ENCODE measurements at places on chromosomes 16 and 17. TPM values are rescaled to one million over a fixed set of nuclear protein-coding genes. Genes with fewer than 3 reads are reported as not detected.

DNA sequence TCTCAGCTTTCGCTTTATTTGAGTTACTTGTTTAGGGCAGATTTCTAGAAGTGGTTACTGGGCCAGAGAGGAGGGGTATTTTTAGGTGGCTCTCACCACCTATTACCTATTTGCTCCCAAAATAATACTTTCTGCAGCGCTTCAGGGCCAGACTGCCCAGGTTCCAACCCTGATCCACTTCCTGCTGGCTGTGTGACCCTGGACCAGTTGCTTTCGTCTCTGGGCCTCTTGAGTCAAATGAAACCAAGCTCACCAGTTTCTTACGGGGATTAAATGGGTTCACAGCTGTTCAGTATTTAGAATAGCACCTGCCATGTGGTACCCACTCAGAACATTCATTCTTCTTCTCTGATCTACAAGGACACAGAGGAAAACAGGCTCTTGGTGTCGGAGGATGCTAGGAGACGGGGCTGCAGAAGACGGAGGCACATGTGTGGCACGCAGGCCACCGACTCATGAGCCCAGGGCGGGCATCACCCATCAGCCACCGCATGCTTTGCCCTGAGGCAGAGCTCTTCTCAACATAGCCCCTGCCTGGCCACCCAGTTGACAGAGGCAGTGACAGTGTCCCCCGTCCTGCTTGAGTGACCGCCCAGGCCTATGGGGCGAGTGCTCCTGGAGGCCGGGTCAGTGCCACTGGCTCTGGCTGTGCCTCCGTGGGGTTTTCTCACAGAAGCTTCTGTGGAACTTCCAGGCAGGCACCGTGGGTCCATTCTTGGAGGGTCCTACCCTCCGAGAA lies 149.0 kb upstream of the PLCG2 start:
- DNase-seq: no peak

- DNase-seq: no peak
Measured at GRCh38 chr17:73363442-73364154, 51.8 kb upstream of the CDC42EP4 start.

TNS4 gene
- polyA plus RNA-seq: 0.08 TPM

- DNase-seq: no peak
Measured at GRCh38 chr17:61770752-61771533, 92.4 kb downstream of the BRIP1 start.

DNA sequence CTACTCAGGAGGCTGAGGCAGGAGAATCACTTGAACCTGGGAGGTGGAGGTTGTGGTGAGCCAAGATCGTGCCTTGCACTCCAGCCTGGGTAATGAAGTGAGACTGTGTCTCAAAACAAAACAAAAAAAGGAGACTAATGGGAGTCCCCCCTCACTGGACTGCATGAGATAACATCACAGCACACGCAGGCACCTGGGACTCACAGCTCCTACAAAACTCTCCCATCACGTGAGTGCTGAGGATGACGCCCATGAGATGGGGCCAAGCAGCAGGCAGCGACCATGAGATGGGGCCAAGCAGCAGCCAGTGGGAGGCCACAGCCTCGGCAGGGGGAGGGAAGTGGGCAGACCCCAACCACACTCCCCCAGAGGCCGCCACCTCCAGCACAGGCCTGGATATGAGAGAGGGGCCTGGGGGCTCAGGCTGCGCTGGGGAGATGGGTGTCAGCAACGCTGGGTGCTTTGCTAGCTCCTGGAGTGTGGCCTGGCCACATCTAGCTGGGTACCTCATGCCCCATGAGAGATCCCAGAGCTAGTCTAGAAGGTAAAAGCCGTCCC lies 15.4 kb downstream of the DNAAF8 start:
- no peak for DNase-seq

DNA sequence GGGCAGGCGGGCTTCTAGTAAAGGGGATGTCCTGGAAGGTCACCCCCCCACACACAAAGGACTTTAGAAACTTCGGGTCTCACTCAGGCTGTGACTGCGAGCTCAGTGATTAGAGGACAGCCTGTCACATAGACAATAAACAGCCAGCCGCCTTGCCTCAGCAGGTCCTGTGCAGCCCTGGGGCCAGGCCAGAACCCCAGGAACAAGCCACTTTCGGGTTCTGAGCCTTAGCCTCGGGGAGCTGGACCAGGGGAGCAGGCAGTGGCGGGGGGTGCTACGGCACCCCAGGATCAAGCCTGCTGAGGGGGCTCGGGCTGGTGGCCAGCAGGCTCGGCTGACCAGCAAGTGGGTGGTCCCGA lies 1.1 kb downstream of the GAS7 start:
- DNase-seq: no peak

STX1B gene
- 1.7 TPM for polyA plus RNA-seq

GRCh38 chr17:41773190-41773588 lies 13.3 kb downstream of the JUP start:
- DNase-seq: peak; percentile 82

GRCh38 chr16:48583075-48584065 lies 26.6 kb downstream of the N4BP1 start:
- no peak for DNase-seq

- DNase-seq: peak; percentile 87
Measured at GRCh38 chr17:35969558-35970380, 11.5 kb downstream of the CCL16 start.

DNA sequence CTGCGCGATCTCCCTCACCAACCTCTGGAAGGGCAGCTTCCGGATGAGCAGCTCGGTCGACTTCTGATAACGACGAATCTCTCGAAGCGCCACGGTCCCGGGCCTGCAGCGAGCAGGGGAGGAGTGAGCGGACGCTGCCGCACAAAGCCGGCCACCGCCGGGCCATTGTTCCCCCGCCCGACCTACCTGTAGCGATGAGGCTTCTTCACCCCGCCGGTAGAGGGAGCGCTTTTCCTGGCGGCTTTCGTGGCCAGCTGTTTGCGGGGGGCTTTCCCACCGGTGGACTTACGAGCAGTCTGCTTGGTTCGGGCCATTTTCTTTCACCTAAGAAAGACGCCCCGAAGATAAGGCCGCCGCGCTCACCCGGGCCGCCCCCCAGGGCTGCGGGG lies 5.8 kb upstream of the UNK start:
- no peak for DNase-seq

RHOT1 gene
- 46.8 TPM for polyA plus RNA-seq

GRCh38 chr17:76137001-76137350 lies 4.1 kb downstream of the FOXJ1 start:
- no peak for DNase-seq

- DNase-seq: no peak
Measured at GRCh38 chr17:859824-860195, 77.7 kb downstream of the MRM3 start.

DNA sequence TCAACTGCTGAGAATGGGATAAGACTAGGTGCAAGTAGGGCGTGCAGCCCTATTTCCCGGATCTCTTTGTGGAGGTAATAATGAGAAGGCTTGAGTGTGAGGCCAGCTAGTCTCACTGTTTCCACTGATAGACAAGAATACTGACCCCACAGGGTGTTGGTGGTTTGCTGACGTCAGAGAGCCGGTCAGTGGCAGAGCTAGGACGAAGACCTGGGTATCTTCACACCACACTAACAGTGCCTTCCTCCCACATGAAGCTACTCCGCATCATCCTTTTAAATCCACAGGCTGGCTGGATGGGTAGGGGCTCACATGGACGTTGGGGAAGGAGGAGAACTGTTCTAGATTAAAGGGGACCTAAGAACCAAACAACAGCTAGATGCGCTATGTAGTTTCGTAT lies 68.0 kb downstream of the ZFHX3 start:
- no peak for DNase-seq

- DNase-seq: peak; percentile 16
Measured at GRCh38 chr16:85055493-85056210, 28.1 kb downstream of the KIAA0513 start.

ABCA9 gene
- polyA plus RNA-seq: 1.8 TPM

- DNase-seq: no peak
Measured at GRCh38 chr16:9105189-9105588, 13.7 kb downstream of the HAPSTR1 start.

DNA sequence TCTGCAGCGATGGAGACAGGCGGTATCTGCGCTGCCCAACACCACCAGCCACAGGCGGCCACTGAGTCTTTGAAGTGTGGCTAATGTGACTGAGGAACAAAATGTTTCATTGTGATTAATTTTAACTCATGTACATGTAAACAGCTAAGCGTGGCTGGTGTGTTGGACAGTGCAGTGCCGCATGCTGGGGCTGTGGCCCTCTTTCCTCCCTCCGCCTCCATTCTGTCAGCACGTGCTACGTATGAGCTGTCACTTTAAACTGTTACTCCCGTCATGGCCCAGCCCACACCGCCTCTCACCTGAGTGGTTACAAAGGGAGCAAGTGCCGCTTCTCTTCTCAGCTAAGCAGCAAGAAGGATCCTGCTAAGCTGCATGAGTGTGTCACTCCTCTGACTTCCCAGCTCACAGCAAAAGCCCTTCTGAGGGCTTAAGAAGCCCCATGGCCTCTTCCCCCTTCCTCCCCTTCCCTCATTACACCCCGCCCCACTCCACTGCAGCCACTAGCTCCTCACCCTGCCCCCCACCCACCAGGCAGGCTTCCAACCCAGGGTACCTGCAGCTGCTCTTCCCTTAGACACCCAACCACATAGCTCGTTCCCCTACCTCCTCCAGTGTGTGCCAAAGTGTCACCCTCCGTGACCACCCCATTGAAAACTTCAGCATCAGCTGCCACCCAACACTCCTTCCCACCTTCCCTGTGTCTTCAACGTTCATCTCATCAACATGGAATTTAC lies 15.0 kb downstream of the HASPIN start:
- DNase-seq: no peak

DNA sequence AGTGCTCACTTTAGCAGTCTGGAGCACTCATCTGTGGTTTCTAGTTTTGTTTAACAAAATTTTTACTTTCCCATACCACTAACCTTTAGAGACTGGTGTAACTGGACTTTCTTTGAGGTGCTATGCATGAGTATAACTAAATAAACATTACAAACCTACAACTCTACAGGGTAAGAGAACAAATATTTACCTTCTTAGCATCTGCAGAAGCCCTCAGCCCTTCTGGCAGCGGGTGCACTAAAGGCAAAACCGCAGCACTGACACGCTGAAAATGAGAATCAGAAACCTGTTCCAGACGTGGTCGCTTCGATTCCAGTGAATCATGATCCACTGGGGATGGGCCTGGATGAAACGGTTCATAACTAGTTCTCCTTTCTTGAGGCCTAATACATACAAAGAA lies 43.7 kb downstream of the NCOR1 start:
- DNase-seq: no peak

PLK1 gene
- 36.4 TPM for polyA plus RNA-seq

DNAH9 gene
- 4.5 TPM for polyA plus RNA-seq
